Left lung (tissue), 14 donors: ENCODE measurements at places on chromosomes 12 and 14. TPM values are rescaled to one million over a fixed set of nuclear protein-coding genes. Genes with fewer than 3 reads are reported as not detected.
A peak's percentile ranks its signal among the peaks of the same experiment; 100 is the strongest.

SPRING1 gene
- 90.5 TPM for total RNA-seq

CGRRF1 gene
- total RNA-seq, result 17.5 TPM

P2RX7 gene
- total RNA-seq, result 11.6 TPM

- no peak for DNase-seq
Observed at GRCh38 chr14:34347683-34348082, 114.4 kb downstream of the SPTSSA start.

DNA sequence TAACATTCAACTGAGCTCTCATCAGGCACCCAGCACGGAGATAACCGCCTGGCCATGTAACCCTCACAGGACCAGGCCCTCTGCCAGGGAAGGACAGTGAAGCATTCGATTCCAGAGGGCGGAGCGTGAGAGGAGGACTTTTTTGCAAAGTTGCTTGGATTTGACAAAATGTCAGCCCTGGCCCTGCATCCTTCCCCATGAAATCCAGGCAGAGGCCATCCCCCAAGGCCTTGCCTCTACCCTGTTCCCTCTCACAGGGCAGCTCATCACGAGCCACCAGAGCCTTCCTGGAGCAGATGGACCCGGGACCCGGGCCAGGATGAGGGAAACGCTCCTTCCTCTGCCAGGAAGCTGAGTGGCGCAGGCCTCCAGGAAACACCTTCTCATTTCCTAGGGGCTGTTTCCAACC lies 17.0 kb downstream of the CAMKK2 start:
- DNase-seq, result no peak

KLRG1 gene
- total RNA-seq, result 3.0 TPM

RAPGEF3 gene
- 15.9 TPM for total RNA-seq

- no peak for DNase-seq
Observed at GRCh38 chr12:64729909-64730587, 29.2 kb downstream of the GNS start.

KCNH3 gene
- total RNA-seq, result 2.4 TPM

GRCh38 chr14:90159146-90159545 lies 97.2 kb upstream of the PSMC1 start:
- DNase-seq, result no peak

DNA sequence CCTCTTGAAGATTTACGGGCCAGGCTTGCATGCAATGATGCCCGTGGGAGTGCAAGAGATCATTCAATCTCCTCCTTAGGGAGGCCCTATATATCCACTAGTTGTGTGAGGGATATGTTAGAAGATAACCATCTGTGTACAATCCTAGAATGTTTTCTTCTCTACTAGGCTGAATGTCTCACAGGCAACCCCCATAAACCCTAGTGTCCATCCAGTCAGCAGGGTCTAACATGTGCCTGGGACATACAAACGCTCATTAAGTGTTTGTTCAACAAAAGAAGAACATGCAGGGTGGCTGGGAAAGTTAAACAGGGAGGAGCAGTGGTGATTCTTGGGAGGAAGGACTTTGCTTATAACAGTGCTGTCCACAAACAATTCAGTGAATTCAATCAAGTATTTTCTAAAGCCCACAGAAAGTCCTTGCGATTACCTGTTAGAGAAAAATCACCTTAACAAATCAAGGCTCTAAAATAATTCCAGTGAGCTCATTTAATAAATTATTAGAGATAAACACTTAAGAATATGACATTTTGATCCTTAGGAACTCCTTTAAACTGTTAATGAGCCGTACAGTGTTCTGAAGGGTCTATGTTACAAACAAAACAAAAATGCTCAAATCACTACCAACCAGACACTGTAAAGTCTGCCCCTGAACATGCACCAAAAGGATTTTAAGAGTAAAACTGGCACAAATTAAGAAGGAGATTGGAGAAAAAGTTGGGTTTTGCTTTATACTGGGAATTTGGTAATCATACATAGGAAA lies 96.6 kb upstream of the FERMT2 start:
- no peak for DNase-seq

DNA sequence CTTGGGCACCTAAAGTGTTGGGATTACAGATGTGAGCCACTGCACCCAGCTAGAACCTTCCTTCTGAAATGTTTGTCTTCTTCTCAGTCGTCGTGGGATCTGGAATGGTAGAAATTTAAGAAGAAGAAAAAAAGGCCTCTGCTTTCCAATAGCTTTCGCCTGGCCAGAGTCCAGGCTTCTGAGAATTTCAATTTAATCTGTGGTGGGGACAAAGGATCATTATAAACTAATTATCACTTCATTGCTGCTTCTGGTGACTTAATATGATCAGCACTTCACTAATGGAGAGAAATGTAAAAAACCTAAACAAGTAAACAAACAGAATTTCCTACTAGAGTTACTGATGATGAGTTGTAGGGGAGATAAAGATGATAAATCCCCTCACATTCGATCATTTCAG lies 51.3 kb downstream of the CFAP251 start:
- peak; percentile 73 for DNase-seq

GRCh38 chr12:104263026-104263425 lies 40.5 kb upstream of the EID3 start:
- DNase-seq, result no peak

GRCh38 chr14:101665478-101666078 lies 95.9 kb upstream of the PPP2R5C start:
- DNase-seq, result peak; percentile 20

GNB3 gene
- total RNA-seq, result 2.0 TPM

- no peak for DNase-seq
Observed at GRCh38 chr14:95192311-95192710, 35.0 kb upstream of the DICER1 start.

DNA sequence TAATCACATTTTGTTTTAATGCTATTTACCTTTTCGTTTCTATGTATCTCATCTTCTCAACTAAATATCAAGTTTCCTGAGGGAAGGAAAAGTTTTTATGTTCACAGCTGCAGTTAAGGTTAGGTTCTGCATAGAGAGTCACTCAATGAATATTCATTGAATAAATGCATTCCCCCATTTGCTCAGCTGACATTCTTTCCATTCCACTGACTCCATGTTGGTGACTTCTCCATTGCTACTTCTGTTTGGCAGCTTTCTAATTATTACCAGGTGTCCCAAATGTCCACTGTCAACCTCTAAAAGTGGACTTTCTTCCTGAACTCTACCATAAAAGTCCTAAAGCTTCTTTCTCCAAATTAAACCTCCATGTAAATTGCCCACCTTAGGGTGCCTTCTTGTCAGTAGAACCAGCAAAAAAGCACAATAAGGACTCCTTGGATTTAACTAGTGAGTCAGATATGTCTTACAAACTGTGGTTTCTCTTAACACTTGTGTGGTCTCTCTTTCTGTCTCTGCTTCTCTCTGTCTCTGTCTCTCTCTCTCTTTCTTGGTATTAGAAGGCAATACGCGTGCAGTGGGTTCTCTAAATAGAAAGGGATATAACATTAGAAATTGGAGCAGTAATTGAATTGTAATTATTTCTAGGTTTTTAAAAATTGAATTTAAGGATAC lies 85.9 kb downstream of the TMEM117 start:
- no peak for DNase-seq

- no peak for DNase-seq
Observed at GRCh38 chr14:59398841-59399240, 66.3 kb downstream of the GPR135 start.

- DNase-seq, result no peak
Observed at GRCh38 chr14:77681196-77682157, 26.3 kb downstream of the ALKBH1 start.

- DNase-seq, result no peak
Observed at GRCh38 chr12:117466677-117467362, 105.4 kb upstream of the NOS1 start.

C1QL4 gene
- total RNA-seq, result not detected

DNA sequence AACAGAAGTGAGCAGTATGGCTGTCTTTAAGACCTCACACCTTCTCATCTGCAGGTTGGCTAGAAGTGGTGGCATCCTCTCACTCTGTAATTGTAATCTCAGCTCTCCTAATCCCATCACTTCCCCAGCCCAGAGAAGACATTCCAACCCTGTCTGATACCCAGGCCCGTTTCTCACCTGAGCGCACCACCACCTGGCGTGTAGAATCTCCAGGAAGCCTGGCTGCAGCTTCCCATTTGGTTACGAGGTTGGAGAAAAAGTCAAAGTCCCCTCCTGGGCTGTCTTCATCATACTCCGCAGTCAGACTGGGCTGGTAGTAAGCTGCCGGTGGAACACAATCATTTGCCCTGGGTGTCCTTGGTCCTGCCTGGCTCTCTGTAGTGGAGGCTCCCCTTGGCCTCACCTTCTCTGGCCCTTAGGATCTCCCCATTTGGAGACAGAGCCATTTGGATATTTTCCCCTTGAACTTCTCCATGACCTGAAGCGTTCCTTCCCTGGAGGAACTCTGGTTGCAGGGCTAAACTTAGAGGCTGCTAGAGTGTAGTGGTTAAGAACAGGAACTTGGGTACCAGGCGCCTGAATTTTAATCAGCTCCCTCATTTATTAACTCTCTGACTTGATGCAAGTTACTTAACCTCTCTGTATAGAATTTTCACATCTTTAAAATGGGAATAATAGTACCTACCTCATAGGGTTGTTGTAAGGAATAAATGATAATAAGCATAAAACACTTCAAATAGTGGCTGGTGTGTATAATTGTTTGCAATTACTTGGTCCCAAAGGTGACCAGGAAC lies 1.8 kb downstream of the SDR39U1 start:
- no peak for DNase-seq

HPD gene
- 2.1 TPM for total RNA-seq

WASHC3 gene
- 45.9 TPM for total RNA-seq

- DNase-seq, result peak; percentile 75
Observed at GRCh38 chr12:5200278-5201087, 156.8 kb downstream of the KCNA5 start.

- no peak for DNase-seq
Observed at GRCh38 chr12:67592228-67593011, 56.1 kb upstream of the DYRK2 start.

- DNase-seq, result no peak
Observed at GRCh38 chr14:93956514-93957332, 19.6 kb downstream of the ASB2 start.
